ENCODE measurements at places on chromosomes 3 and 15. TPM values are rescaled to one million over a fixed set of nuclear protein-coding genes. Genes with fewer than 3 reads are reported as not detected.

Gene STAC
- total RNA-seq, result 0.40 TPM

Gene SPINK8
- not detected for total RNA-seq

Gene ACTRT3
- total RNA-seq, result 0.99 TPM

Gene ANAPC13
- total RNA-seq, result 39.9 TPM

Gene ABI3BP
- 7.7 TPM for total RNA-seq

Gene B2M
- 1,882 TPM for total RNA-seq

Gene P2RY1
- total RNA-seq, result under 0.01 TPM

Gene ITGB5
- 49.2 TPM for total RNA-seq

Gene ATP13A5
- total RNA-seq, result not detected

Gene PTX3
- 311 TPM for total RNA-seq

Gene ITIH1
- not detected for total RNA-seq

Gene GABRR3
- not detected for total RNA-seq

All from lung microvascular endothelial cell (primary cell).